ENCODE measurements at places on chromosomes 4 and X.

GRCh38 chr4:138255917-138256597, 13.9 kb upstream of the SLC7A11 start:
- DNase-seq = no peak

DNA sequence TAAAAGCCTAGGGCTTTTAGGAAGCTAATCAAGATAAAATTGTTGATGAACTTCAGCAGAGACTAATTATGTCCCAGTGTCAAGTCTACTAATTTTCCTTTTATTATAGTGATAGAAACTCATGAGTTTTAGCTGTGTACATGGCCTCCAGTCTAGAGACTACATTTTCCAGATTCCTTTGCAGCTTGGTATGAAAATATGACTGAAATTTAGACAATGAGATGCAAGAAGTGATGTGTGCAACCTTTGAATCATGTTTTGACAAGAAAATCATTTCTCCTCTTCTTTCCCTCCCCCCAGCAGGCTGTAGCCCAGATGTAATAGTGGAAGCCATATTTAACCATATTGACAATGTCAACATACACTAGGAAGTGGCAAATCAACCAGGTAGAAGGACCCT, 30.3 kb upstream of the IL13RA2 start:
- DNase-seq = no peak

DNA sequence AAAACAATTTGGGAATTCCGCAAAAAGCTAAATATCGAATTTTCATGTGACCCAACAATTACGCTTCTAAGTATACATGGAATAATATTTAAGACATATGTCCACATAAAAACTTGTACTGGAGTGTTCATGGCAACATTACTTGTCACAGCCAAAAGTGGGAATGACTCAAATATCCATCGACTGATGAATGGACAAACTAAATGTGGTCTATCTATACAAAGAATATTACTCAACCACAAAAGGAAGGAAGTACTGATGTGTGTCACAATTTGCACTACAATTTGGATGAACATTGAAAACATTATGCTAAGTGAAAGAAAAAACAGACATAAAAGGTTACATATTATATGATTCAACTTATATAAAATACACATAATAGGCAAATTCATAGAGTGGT, 71.9 kb downstream of the AFF2 start:
- no peak for DNase-seq

DNA sequence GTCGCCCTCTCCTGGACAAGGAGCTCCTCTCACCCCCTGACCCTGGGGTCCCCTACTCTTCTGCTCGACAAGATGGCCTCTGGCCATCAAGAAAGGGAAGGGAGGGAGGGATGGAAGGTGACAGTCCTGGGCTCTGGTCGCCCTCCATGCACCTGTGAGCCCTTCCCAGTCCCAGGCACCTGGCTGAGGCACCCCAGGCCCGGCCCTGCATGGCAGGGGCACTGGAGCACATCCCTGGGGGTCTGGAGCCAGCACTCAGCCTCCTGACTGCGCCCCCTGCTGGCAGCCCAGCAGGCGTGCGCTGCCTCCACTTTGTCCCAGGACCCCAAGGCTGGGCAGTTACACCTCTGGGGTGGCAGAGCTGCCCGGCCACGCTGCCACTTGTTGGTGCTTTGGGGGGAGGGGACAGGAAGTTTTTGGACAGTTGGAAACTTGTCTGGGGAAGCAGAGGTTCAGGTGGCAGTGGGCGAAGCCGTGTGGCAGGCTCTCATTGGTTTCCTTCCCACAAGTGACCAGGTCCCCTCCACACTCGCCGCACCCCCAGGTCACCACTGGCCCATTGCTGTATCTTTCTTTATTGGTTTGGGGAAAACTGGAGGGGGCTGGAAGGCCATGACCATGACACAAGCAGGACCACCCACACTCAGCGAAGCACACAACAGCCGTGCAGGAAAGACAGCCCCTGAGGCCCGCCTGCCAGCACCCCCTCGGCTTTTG, 4.3 kb downstream of the PNCK start:
- DNase-seq = peak; percentile 30

DNA sequence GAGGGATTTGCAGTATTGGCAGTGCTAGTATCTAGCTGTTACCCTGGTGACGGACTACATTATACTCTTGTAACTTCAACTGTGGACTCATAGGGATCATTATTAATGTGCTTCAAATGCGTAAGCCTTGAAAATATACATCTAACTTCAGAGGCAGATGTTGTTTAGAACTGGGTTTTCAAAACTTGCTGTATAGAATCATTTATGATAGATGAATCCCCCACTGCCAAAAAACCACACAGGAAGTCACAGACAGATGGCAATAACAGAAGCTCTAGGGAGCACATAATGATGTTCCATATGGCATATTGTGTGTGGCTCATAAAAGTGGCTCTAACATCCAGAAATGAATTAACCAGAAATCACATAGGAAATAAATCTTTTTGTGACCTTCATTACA, 62.3 kb upstream of the RELL1 start:
- no peak for DNase-seq

- no peak for DNase-seq
These were observed 221.9 kb downstream of the PDGFC start for GRCh38 chr4:156749426-156750403.

GRCh38 chrX:97672138-97672537, 788.4 kb downstream of the RPA4 start:
- DNase-seq = no peak

- DNase-seq = no peak
These were observed 15.0 kb downstream of the RPS4X start for GRCh38 chrX:72262077-72262476.

DNA sequence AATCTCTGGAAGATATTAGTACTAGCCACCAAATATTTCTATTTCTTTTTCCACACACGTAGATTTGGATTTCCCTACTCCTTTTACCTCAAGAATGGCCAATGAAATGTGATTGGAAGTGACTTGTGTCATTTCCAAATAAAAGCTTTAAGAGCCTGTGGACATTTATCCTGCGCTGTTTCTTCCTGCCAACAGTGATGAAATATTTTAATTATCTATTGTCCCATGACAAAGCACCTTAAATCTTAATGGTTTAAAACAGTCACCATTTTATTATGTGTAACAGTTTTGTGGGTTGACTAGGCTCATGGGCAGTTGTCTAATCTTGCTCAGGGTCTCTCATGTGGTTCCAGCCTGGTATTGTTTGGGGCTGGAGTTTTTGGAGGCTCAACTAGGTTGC, 3.5 kb upstream of the PGRMC2 start:
- no peak for DNase-seq

GRCh38 chr4:80540785-80541469, 205.4 kb downstream of the CFAP299 start:
- no peak for DNase-seq

GRCh38 chr4:72525938-72526337, 43.1 kb downstream of the ADAMTS3 start:
- DNase-seq = no peak

- no peak for DNase-seq
These were observed 45.2 kb downstream of the ADD1 start for GRCh38 chr4:2888886-2889285.

- no peak for DNase-seq
These were observed 8.4 kb upstream of the MSX1 start for GRCh38 chr4:4851081-4851480.

DNA sequence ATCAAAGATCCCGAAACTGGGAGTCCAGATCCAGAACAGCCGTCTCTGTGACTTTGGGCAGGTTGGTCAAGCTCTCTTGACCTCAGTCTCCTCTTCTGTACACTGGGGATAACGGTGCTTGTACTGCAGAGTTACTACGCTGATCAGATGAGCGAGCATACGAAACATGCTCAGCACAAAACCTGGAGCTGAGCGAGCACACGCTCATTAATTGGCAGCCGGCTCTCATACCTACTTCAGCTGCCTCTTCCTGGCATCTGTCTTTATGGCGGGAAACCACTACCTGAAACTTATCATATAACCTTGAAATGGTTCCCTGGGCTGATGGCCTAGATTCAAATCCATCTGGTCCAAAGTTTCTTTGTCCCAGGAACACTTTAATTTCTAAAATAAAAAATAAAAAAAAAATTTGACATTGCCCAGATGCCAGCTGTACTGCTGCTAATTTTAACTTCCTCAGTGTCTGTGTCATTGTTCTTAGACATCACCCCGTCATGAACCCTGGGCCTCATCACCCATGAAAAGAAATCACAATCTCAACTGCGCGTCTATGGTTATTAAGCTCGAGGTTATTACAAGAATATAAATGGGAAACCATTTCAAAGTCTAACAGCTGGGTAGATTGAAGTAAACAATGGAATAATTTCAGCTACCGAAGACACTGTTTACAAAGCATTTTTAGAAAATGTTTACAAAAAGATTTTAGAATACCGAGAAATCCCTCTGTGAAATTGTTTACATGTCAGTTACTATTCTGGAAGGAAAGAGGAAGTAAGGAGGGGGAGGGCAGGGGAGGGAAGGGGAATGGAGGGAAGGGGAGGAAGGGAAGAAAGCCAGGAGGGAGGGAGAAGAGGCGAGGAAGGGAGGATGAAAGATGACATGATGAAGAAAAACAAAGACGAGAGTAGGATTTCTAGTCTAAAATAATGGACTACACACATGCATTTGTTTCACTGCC, 49.0 kb downstream of the CRMP1 start:
- DNase-seq = no peak

GRCh38 chrX:40085102-40085551, 12.6 kb downstream of the BCOR start:
- no peak for DNase-seq

DNA sequence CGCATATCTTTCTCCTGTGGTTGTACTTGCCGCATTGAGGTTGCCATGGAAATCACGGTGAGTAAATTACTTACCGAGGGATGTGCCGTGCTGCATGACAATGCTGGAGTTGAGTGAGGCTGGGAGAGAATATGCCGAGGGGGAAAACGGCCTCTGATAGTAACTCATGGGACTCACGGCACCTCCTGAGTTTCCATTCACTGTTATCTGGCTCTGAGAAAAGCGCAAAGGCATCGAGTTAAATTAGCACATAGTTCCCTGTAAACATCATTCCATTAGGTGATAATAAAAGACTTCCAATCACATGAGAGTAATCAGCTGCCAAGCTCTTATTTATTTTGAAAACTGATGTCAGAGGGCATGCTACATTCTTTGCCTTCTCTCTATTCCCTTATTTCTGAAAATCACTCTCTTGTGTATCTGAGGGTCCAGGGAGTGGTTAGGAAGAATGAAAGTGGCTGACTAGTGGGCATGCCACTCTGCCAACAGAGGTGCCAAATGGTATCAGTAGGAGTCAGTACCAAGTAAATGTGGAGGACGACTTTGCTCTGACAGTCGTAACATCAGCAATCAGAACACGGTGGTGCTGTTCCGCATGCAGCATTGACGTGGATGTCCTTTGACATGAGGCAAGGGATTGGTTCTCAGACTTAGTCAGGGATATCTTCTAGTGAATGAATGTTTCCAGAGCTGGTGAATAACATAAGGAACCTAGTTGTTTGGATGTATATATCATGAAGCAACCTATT, 126.9 kb upstream of the PDLIM3 start:
- no peak for DNase-seq

DNA sequence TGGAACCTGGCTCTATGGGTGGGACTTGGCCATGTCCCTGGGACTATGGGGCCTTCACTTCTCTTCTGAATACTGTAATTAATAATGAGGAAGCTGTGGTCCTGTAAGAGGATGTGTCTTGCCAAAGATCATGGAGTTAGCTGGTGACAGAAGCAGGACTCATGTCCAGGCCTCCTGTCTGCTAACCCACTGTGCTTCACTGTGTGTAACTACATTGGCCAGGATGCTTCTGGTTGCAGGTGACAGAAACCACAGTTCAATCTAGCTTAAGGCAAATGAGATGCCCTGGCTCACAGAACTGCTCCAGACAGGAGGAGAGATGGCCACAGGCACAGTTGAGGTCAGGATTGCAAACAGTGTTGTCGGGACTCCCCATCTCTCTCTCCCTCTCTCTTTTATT, 3.1 kb downstream of the MTMR1 start:
- no peak for DNase-seq

DNA sequence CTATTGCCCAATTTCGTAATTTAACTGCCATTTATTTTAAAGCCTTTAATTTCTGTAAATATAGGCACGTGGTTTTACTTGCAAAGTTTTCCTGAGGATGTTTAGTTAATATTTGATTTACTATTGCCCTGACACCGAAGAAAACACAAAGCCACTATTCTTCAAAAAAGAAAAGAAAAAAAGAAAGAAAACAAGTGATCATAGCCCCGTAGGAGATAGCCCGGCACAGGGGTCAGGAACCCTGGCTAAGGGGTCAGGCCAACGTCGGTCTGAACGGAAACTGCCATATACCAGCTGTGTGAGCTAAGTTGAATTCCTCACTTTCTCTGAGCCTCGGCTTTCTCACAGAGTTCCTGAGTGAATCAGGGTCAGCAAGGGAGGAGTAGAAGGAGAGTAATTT, 17.7 kb upstream of the LAMP2 start:
- no peak for DNase-seq

DNA sequence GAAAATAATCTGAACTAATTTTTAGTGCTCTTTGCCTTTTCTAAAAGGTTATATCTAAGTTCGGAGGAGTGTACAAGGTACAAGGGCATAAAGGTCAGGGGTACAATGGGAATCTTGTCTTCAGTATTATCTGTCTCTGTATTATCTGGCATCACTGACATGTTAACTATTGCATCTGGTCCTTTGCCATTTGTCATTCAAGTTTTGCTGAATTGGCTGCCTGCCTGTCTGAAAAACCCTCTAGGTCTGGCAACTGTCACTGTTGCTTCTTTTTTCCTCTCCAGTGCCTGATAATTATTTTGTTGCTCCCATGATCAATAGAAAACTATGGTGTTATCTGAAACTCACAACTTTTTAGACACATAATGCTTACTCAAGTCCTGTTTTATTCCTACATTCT, 112.5 kb upstream of the STK26 start:
- DNase-seq = no peak

DNA sequence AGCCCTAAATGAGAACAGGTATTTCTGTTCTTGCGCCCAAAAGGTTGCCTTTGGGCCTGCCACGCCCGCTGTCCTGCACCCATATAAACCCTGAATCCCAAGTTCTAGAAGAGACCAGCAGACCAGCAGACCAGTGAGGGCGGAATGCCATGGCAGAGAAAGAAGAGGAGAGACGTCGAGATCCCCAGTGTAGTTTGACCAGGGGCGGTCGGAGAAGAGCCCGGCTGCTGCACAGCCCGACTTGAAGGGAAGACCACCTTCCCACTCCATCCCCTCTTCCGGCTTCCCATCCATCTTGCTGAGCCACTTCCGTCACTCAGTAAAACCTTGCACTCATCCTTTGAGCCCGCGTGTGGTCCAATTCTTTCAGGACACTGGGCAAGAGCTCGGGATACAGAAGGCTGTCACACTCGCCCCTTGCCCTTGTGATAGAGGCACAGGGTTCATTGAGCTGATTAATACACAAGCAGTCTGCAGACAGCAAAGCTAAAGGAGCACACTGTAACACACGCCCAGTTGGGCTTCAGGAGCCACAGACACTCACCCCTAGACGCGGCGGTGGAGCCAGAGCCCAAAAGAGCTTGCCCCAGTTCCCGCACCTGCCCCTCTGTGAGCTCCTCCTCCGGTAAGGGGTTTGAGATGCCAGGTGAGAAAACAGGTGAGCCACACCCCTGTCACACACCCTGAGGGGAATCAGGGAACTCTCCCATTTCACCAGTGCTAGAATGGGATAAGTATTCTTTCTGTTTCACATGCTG, 230.8 kb downstream of the PCDH10 start:
- DNase-seq = no peak
